ENCODE measurements at places on chromosomes 11 and 22.

- no peak for DNase-seq
Observed at GRCh38 chr22:43387815-43388214, 24.0 kb upstream of the MPPED1 start.

GRCh38 chr11:19524171-19524671 lies 188.4 kb upstream of the NAV2 start:
- no peak for DNase-seq

- no peak for DNase-seq
Observed at GRCh38 chr11:79237091-79237490, 203.7 kb downstream of the TENM4 start.

DNA sequence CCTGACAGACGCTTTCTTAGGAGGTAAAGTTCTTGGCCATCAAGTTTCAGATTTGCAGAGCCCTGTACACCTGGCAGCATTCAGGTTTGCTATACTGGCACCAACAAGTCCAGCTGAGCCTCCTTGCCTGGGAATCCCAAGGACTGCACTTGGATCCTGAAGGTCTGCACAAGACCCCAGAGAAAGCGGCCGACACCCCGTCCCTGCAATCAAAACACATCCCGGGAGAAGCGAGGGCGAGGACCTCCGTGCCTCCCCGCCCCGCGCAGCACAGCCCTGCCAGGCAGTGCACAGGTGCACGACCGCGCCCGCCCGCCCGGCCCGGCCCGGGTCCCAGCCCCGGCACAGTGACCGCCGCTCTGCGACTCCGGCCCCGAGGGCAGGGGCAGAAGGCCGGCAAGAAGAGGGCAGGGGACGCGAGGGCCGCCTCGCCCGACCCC lies 559 bp downstream of the MRTFA start:
- DNase-seq, result no peak

DNA sequence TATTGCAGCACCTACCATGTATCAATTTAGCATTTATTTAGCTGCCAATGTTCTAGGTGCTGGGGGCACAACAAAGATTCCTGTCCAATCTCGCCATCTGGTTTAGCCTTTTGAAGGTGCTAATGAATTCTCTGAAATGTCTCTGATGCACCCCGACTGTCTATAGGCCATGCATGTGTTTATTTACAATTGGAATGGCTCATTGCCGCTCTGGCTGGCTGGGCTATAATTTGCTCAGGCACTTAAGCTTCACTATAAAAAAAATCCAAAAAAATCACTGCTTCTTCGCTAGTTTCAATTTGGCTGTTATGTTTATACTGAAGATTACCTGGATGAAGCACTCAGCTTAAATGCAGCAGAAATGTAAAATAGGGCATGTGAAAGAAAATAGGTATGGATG lies 115.0 kb upstream of the PAX6 start:
- no peak for DNase-seq

DNA sequence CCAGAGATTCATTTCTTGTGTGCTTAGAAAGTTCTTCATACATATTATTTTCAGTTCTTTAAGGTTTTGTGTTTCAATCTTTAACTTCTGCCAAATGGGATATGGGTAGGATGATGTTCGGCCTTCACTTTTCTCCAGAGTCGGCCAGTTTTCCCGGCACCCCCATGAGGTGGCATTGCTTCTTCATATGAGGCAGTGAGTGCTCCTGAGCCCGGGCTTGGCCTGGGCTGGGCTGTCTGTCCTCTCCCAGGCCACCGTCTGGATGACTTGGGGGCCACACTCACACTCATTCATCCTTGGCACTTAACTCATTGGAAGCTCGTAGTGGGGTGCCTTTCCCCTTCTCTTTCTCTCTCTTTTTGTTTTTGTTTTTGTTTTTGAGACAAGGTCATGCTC lies 23.8 kb downstream of the FADS2 start:
- no peak for DNase-seq

- DNase-seq, result no peak
Observed at GRCh38 chr11:87013912-87014825, 23.6 kb upstream of the TMEM135 start.

DNA sequence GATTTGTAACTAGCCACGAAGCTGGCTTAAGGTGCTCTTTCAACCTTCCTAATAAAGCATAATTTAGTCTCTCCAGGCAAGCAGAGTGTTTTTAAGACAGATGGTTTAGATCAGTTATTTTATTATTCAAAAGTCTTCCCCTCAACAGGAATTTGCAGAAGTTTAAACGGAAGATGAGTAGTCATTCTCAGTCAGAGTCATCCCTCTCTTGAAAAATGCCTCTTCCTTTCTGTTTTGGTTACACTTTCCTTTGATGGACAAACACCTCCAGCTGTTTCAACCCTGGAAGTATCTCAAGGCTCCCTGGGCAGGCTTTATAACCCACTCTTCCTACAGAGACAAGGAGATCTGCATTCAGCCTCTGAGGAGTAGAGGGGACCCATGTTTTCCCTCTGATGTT lies 60.3 kb upstream of the POU2AF2 start:
- DNase-seq, result no peak

- DNase-seq, result no peak
Observed at GRCh38 chr22:40279017-40279416, 67.3 kb upstream of the ADSL start.
